ENCODE measurements at places on chromosomes 13 and 19.
A peak's percentile ranks its signal among the peaks of the same experiment; 100 is the strongest.

- DNase-seq, result peak; percentile 72
Observed at GRCh38 chr13:85864963-85865530, 65.8 kb upstream of the SLITRK6 start.

DNA sequence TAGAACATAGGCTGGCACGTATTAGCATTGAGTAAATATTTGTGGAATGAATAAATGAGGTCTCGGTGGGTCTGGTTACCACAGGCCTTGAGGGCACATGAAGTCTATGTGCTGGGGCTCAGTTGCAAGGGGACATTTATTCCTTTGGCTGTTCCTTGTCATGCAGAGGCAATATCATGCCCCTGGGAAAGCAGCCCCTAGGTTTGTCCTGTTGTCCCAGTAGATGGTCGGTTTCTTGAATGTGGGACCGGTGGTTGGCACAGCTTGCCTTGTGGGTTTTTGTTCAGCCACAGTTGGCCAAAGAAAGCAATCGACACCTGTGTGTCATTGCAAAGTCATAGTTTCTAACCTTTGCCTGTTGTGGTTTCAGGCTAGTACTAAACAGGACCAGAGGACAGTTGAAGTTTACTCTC, 24.7 kb upstream of the GPR183 start:
- peak; percentile 65 for DNase-seq

- DNase-seq, result no peak
Observed at GRCh38 chr13:95357875-95358274, 56.6 kb upstream of the ABCC4 start.

- no peak for DNase-seq
Observed at GRCh38 chr19:17481986-17482385, 11.7 kb downstream of the SLC27A1 start.

- DNase-seq, result no peak
Observed at GRCh38 chr13:39197647-39198007, 159.4 kb downstream of the NHLRC3 start.

GRCh38 chr13:104683789-104684188, 1617.6 kb upstream of the SLC10A2 start:
- DNase-seq, result no peak

GRCh38 chr19:17557466-17557865, 2.0 kb downstream of the COLGALT1 start:
- no peak for DNase-seq

- DNase-seq, result peak; percentile 79
Observed at GRCh38 chr19:38666663-38667511, 19.4 kb downstream of the ACTN4 start.

GRCh38 chr19:37987356-37988332, 80.6 kb downstream of the SIPA1L3 start:
- DNase-seq, result peak; percentile 64
